ENCODE measurements at places on chromosomes 4 and X.

DNA sequence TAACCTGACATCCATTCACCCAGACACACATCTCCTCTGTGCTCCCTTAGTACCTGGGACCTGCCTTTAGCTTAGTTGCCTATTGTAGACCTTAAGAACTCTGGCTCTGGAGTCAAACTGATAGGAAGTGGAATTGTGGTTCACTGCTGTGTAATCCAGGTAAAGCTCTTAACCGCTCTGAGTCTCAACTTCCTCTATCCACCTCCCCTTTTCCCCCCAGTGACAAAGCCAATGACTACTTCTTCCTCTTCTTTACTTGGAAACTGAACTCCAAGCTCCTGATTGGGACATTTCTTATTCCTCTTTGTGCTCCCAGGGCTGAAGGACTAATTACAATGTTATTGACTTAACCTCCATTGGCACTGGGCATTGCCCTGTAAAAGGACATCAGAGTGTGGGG lies 94.1 kb downstream of the DRD5 start:
- no peak for DNase-seq

- DNase-seq = no peak
Measured at GRCh38 chr4:1490654-1491327, 84.5 kb upstream of the NKX1-1 start.

- DNase-seq = no peak
Measured at GRCh38 chr4:187777954-187778353, 217.6 kb upstream of the ZFP42 start.

DNA sequence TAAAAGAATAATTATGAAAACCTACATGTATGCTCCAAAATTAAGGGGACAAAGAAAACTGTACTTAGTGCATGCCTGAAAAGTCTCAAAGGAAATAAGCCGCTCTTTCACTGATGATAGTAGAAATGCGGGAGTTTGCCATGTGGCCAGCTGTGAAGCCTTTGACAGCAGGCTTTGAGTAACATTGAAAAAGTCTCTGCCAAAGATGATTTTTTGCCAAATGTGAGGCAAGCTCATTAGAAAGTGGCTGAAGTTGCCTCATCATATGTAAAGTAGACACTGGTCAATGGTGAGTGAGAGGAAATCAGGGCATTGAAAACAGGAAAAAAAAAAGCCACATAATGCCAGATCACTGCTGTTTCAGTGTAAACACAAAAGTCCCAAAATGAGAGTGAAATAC lies 2360.1 kb downstream of the PCDH7 start:
- no peak for DNase-seq

GRCh38 chr4:43776371-43776770 lies 672.2 kb downstream of the KCTD8 start:
- DNase-seq = no peak

DNA sequence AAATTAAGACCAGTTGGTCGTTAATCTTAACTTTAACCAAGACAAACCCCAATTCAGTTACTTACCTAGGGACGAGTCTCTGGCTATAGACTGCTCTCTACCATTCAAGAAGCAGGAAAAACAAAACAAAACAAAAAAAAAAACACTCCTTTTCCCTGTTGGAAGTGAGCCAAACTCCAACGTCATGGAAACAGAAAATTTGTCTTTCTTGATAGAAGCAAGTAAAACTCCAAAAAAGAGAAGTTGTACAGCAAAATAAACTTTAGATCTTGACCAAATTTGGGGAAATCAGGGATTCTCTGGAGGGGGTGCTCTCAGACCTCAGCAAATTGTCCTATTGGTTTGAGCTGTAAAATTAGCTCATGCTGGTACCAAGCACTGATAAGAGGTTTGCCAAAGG lies 3.7 kb downstream of the CNGA1 start:
- DNase-seq = no peak

DNA sequence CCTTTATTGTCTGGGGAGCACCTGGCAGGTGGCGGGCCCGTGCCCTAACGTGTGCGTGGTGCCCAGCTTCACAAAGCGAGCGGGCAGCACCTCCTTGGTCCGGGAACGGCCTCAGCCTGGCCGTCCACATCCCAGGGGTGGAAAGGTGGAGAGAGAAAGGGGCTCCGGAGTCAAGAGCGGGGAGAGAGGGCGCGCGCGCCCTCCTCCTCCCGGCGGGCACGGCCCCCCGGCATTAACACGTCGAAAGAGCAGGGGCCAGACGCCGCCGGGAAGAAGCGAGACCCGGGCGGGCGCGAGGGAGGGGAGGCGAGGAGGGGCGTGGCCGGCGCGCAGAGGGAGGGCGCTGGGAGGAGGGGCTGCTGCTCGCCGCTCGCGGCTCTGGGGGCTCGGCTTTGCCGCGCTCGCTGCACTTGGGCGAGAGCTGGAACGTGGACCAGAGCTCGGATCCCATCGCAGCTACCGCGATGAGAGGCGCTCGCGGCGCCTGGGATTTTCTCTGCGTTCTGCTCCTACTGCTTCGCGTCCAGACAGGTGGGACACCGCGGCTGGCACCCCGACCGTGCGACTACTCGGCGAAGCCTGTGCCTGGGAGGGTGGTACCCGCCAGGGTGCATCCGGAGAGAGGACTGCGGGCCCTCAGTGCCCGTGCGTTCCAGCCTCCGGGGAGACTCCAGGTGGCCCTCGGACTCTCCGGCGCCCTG lies at the start of gene KIT:
TSS of gene KIT (plus strand) at position 407 of the 701 bp plus-strand sequence. CDS start at position 465, 58 bp downstream.
- DNase-seq = no peak

DNA sequence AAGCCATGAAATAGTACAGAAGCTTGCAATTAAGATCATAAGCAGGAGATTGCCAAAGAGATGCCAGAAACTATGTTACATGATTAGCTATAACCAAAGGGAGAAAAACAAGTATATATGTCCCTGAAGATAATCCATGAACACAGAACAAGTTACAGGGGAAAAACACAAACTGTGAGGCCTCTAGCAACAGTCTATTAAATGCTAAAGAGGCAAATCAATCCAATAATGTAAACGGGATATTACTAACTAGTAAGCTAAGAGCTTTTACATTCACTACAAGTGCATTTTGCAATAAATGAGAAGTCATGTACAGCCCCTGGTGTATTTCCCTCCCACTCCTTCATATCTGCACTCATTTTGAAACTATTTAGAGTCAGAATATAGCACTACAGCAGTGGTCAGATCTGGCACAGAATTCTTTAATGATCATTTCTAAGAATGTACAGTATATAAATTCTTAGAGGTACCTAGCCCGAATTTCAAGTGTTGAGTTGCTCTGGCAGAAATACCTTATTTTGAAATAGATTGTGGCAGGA lies 449.8 kb upstream of the SMIM31 start:
- DNase-seq = no peak

- no peak for DNase-seq
Measured at GRCh38 chrX:136780763-136781162, at the start of gene ARHGEF6. ARHGEF6 (minus strand) TSS chrX:136780932; CDS start chrX:136780882, 50 bp downstream.

DNA sequence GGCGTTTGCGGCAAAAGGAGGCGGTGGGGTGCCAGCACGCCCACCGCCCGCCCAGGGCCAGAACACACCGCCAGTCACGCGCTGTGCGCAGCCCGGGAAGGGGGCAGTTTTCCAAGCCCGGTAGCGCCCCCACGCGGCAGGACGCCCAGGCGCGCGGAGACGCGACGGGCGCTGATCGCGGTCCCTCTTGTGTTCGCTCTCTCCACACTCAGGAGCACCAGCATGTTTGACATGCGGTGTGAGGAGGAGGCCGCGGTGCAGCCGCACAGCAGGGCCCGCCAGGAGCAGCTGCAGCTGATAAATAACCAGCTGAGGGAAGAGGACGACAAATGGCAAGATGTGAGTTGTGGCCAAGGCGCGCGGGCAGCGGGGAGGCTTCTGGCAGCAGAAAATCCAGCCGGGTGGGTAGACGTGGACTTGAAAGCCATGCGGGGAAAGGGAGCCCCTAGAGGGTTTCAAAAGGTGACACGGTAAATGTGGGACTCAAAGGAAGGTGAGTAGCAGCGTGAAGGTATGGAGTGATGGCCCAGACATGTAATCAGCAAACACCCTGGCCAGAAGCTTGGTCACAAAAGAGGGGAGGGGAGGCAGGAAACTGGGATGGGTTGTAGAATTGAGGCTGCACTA lies 104.1 kb downstream of the PHOX2B start:
- no peak for DNase-seq

- DNase-seq = no peak
Measured at GRCh38 chrX:132855780-132856341, 102.6 kb downstream of the HS6ST2 start.

GRCh38 chr4:145786261-145786660 lies 106.3 kb downstream of the C4orf51 start:
- DNase-seq = no peak

- no peak for DNase-seq
Measured at GRCh38 chr4:68390205-68390935, 40.5 kb upstream of the YTHDC1 start.

DNA sequence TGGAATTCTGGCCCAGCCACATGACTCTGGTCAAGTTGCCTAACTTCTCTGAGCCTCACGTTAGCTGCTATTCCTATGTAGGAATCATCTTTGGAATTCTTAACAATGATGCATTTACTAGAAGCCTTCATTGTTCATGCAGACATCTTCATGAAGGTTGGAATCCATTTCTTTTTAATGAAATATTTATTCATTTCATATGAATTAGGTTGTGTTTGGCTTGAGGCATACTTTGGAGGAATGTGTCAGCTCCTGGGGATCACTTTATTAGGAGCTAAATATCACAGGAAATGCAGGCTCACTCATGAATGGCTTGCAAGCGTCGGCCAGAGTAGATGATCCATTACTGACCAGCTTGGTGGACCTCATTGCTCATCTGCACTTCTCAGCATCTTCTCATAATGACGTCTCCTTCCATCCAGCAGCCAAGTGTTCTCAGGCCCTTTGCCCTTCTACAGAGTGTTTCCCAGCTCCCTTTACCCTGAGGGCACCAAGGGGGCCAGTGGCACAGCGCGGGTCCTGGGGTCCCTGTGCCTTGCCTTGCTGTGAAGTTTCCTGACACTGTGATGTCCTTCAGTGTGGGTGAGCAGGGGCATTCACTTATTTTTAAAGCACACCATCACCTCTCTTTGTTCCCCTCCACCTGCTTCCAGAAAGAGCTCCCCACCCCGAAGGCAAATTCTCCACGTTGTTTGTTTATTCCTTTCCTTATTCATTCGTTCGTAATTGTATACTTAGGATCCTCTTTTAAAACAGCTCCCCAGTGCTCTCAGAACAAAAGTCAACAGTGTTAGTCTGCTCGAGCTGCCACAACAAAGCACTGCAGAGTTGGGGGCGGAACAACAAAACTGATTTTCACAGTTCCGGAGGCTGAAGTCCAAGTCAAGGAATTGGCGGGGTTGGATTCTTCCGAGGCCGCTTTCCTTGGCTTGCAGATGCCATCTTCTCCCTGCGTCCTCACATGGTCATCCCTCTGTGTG lies 106.8 kb downstream of the STK32B start:
- DNase-seq = no peak

GRCh38 chr4:177528620-177529019 lies 86.4 kb upstream of the AGA start:
- DNase-seq = no peak
